CD4-positive, alpha-beta T cell treated with Interleukin-12 subunit alpha and Interleukin-12 subunit beta, for 1 hour (primary cell): ENCODE measurements at places on chromosomes 2 and 18.

DNA sequence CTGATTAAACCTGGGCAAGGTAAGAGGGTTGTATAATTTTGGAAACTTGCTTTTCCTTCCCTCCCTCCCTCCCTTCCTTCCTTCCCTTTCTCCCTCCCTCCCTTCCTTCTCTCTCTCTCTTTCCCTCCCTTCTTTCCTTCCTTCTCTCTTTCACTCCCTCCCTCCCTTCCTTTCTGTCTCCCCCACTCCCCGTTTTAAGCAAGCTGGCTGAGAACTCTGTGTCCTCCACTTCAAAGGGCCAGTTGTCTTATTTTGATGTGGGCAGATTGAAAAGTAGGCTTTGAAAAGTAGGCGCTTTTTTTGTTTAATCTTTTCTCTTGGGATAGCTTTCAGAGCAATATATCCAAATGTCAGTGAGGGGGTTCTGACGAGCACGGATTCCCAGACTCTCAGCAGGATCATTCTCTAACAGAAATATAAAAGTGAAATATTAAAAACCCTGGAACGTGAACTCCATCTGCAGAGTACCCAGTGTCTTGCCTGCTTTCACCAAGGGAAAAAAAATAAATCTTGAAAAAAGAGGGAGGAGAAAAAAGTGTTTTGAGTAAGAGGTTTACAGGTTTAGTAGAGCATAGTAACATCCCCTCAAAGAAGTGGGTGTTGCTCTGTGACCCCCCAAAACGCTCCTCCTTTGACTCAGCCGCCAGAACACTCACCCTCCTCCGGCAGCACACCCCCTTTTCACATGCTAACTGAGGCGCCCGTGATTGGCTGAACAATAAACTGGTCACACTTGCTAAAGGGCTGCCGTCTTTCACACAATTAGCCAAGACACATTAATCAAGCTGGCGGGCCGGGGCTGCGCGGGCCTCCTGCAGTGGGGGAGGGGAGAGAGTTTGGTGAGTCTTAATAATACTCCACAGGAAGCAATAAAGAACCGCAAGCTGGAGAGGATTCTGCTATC, 52.2 kb downstream of the CDK15 start:
- DNase-seq, result no peak

GRCh38 chr2:137467246-137467862, 496.9 kb upstream of the HNMT start:
- no peak for DNase-seq

DNA sequence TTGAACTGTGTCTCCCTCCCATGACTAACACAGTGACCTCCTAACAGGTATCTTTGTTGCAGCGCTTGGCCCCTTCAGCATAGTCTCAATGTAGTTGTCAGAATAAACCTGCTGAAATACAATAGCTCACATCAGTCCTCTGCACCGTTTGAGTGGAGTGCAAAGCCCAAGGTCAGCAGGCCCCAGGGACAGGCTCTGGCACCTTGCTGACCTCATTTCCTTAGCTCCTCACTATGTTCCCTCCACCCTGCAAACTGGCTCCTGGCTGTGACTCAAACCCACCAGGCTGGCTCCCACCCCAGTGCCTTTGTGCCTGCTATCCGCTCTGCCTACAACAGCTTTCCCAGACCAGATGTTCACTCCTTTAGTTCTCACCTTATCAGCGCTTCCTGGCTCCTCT, 146.7 kb downstream of the LRATD1 start:
- no peak for DNase-seq

- no peak for DNase-seq
Measured at GRCh38 chr2:67877301-67877700, 185.5 kb downstream of the C1D start.

DNA sequence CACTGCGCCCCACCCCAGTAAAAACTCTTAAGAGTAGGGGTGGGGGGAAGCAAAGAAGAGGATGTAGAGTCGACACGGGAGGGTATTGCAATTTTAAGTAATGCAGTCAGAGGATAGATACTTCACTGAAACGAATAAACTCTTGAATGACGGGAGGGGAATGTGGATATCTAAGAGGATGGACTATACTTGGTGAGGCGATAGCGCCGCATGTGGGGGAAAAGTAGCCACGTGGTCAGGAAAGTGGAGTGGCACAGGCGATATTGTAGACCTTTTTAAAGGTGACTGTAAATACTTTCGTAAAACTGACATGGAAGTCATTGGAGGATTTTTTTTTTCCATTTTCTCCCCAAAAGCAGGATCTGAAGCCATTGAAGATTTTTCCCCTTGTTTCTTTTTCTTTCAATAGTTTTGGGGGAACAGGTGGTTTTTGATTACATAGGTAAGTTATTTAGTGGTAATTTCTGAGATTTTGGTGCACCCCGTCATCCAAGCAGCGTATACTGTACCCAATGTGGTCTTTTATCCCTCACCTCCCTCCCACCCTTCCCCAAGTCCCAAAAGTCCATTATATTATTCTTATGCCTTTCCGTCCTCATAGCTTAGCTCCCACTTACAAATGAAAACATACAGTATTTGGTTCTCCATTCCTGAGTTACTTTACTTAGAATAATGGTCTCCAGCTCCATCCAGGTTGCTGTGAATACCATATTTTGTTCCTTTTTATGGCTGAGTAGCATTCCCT, 13.8 kb downstream of the CLK1 start:
- DNase-seq, result no peak
